ENCODE measurements at places on chromosomes 2 and 18.

- DNase-seq: no peak
These were observed 84.3 kb downstream of the TNS1 start for GRCh38 chr2:217918308-217919024.

DNA sequence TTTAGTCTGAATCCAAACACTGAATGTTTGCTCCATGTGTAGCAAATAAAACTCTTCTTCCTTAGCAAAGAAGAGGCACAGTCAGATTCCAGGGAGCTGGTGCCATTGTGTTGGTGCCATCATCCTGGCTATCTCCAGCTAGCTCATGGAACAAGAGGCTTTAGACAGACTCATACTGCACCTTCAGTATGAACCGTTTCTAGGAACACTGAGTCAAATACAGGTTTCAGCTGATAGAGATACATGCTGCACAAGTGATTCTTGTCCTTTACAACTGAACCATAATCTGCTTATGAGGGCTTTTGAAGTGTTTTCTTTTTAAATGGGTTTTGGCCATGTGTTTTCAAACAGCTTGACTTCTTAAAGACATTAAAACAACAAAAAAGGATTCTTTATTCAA, 57.9 kb downstream of the DYNC1I2 start:
- DNase-seq: no peak

- no peak for DNase-seq
These were observed 4.4 kb downstream of the ZNF804A start for GRCh38 chr2:184602734-184603133.

DNA sequence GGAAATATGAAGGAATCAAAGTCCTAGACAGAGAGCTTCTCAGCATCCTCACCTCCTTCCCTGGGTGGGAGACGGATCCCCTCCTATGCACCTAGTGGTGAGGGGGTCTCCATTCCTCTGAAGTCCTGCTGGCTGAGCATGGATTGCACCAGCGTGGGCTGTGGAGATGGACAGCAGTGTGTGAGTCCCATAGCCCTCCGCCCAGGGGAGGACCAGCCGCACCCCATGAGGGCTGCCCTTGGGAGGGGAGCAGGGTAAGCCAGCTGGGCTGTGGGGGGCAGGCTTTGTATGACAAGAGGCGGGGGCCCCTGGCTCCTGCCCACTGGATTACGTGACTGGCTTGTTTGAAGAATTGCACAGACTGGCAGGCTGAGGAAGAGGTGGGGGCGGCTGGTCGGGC, 768.2 kb downstream of the GALR1 start:
- no peak for DNase-seq

DNA sequence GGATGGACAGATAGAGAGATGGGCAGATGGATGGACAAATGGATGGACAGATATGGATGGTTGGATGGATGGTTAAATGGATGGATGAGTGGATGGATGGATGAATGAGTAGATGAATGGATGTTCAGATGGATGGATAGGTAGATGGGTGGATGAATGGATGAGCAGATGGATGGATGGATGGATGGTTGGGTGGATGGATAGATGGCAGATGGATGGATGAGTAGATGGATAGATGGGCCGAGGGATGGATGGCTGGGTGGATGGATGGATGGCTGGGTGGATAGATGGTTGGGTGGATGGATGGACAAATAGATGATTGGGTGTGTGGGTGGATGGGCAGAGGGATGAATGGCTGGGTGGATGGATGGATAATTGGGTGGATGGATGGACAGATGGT, 98.9 kb upstream of the OTOS start:
- no peak for DNase-seq

DNA sequence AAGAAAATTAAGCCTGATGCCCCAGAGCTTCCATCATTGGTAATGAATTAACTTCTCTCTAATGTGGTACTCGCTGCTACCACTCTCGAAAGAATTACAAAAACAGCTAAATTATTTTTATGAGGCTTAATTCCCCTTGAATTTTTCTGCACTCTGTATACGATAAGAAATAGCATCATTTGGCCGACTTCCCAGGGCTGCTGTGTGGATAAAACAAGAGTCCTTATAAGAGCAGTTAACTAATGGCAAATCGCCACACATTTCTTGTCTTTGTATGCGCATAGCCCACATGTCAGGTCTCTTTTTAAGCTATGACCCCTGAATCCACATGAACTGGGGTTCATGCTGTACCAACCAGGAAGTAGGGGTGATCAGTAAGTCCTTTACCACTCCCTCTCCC, 668.4 kb downstream of the TMEM182 start:
- no peak for DNase-seq

GRCh38 chr18:23194155-23194996, 59.1 kb downstream of the CABLES1 start:
- no peak for DNase-seq

DNA sequence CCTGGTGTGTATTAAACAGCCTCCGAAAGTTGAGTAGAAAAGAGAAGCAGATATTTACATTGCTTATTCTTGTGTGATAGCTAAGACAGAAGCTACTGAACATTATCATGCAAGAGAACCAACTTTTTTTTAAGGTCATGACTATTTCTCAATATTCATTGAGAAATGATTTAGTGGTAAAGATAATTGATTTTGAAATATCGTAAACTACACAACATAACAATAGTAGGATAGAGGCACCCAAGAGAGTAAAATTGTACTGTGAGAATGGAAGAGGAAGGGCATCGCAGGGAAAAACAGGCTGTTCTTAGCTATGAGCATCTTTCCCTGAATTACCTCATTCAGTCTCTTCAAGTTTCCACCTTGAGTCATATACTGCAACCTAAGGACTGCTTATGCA, 25.2 kb downstream of the HRH4 start:
- no peak for DNase-seq

DNA sequence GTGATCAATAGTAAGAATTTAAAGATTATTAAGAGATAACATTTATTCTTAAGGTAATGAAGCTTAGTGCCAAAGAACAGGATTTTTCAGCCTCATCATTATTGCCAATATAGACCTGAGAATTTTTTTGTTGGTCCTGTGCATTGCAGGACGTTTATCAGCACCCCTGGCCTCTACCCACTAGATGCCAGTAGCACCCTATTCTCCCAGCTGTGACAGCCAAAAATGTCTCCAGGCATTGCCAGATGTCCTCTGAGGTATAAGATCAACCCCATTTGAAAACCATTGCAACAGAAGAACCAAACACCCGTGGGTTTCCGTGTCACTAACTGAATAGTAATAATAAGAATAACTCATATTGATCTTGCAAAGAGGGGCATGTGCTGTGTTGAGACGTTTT, 700.0 kb upstream of the SOX11 start:
- no peak for DNase-seq

DNA sequence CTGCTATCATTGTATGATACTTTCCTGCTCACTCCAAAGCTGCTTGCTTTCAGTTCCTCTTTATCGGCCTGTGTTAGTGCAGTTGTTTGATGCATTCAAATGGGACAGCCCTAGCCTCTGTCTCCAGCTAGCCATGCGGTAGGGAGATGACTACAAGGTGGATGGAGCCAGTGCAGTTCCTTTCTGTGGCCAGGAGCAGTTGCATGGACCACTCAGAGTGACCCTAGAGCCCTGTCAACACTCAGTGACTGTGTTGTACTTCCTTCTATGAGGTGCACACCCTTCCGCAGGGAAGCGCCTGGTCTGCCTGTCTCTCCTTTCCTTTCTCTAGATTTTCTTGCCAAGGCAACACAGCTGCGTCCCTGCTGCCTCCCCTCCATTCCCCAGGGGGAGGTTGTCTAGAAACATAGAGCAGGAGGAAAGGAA, 33.8 kb downstream of the KCNS3 start:
- DNase-seq: no peak

DNA sequence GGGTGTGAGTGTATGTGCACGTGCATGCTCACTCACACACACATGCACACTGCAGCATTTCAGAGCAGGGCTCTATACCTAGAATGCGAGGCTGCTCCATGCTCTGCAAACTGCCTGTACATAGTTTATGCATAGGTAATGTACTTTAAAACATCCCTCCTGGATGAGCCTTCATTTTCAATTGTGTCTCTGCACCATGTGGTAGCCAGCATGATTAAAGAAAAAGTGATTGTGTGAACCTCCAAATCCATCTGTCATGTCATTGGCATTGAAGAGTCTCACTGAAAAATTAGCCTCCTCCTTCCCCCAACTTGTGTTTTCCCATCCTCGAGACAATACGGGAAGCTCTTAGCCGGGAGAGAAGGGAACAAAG, 120.9 kb upstream of the SPATS2L start:
- DNase-seq: no peak

GRCh38 chr2:88066543-88066942, 1.1 kb upstream of the SMYD1 start:
- no peak for DNase-seq

- no peak for DNase-seq
These were observed 34.9 kb downstream of the G6PC2 start for GRCh38 chr2:168935810-168936581.

DNA sequence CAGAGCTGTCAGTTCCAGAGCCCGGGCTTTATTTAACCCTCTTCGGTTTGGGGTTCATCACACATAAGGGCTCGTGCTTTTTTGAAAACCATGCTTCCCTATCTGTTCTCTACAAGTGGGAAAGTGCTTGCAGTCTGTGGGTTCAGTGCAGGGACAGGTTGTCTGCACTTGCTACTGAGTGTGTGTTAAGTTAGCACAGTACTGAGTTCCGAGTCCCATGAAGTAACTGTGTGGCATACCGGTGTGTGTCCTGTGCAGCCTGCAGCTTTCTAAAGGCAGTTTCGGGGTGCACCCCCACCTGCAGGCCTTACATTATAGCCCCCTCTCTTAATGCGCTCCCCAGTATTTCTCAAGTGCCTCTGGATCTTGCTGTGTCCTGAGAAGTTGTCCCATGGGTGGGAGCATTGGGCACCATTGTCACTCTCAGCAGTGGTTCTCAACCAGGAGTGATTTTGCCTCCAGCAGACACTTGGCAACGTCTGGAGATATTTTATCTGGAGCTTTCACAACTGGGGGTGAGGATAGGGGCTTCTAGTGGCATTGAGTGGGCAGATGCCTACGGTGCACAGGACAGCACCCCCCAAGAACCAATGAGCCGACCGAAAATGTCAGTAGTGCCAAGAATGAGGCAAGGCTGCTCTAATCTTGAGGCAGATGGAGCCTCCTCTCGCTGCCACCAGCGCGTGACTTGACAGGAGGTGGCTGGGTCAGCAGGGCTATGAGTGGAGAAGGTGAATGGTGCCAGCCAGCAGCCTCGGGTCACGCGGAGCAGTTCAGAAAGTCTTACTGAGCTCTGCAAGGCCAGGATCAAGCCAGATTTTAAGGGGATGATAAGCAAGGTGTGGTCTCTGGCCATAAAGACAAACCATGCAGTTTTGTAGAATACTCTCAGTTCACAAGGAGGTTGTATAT, 152.2 kb downstream of the SMAD7 start:
- DNase-seq: no peak

DNA sequence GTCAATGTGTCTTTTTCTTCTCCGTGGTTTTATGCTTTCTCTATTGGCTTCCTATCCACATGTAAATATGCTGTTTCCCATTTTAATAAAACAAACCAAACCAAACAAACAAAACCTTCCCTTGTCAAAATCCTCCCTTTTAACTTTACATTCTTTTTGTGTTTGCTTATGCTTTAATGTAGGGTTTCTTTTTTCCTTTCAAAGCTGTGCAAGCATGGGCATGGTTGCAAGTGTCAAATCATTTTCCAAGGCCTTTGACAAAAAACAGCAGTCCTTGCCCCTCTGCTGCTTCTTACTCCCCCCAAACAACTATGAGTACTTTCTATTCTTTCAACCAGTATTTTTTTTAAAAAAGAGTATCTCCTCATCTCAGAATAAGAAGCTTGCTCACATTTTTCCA, 66.0 kb upstream of the ACYP2 start:
- no peak for DNase-seq

GRCh38 chr2:216491793-216492596, 6.6 kb upstream of the RPL37A start:
- DNase-seq: no peak

DNA sequence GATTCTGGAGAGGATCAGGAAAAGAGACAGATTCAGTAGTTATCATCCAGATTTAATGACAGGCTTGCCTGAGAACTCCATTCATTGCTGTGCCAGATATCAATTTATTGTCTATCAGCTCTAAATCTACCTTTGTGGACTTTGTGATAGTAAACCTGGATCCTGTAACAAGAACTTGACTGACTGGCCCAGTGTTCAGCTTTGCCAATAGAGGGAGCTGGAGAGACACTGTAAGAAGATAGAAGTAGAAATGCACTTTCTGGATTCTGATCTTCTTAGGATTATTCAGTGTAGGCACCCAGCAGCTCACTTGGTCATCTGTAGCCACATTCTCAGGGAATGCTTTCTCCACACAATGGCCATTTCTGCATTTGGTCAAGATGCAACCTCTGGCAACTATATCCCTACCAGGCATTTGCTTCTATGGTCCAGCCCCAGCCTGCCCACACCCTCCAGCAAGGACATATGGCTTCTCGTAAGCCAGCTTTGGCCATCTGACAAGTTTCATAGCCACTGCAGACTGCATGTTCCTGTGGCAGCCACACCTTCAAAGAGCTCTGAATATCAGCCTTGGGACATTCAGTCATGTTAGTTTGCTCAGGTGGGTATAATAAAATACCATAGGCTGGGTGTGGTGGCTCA, 6.1 kb upstream of the SERPINB8 start:
- no peak for DNase-seq

DNA sequence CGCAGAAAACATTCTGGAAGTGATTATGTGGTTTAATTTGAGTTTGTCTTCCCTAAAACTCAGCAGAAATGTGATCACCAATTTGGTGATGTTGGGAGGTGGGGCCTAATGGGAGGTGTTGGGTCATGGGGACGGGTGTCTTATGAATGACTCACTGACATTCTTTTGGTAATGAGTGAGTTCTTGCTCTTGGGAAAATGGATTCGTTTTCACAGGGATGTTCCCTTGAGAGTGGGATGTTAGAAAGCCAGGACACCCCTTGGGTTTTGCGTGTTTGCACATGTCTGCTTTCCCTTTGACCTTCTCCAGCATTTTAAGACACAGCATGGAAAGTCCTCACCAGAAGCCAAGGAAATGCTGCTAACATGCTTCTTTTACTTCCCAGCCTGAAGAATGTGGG, 321.5 kb upstream of the NT5C1B start:
- no peak for DNase-seq

DNA sequence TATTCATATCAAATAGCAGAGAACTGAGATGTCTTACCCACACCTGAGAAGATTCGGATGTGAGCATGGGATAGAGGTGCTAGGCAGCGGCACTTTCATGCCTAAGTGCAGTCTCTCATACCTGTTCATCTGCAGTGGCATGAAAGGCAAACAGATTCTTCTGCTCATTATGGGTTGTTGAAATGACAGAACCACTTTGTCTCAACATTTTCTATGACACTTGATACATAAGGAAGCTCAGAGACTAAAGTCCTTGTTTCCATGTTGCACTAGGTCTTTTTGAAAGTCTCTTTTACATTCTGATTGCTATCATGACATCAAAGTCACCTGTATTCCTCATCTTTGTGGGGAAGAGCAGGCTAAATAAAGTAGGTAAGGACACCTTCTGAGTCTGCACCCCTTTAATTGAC, 8.0 kb upstream of the SCN1A start:
- DNase-seq: no peak

GRCh38 chr2:145750612-145751011, 1230.7 kb upstream of the ZEB2 start:
- DNase-seq: no peak

Data from stimulated activated CD8-positive, alpha-beta memory T cell treated with anti-CD3 and anti-CD28 coated beads, Interleukin-2, amount 100 ng/mL, for 48 hours (primary cell).